Renal cortex interstitium (tissue), 15 donors: ENCODE measurements at places on chromosomes 7 and 10. TPM values are rescaled to one million over a fixed set of nuclear protein-coding genes. Genes with fewer than 3 reads are reported as not detected.

GRCh38 chr10:111125102-111125501, 48.3 kb downstream of the ADRA2A start:
- no peak for DNase-seq

GRCh38 chr10:72821606-72822005, 71.9 kb upstream of the OIT3 start:
- no peak for DNase-seq

DNA sequence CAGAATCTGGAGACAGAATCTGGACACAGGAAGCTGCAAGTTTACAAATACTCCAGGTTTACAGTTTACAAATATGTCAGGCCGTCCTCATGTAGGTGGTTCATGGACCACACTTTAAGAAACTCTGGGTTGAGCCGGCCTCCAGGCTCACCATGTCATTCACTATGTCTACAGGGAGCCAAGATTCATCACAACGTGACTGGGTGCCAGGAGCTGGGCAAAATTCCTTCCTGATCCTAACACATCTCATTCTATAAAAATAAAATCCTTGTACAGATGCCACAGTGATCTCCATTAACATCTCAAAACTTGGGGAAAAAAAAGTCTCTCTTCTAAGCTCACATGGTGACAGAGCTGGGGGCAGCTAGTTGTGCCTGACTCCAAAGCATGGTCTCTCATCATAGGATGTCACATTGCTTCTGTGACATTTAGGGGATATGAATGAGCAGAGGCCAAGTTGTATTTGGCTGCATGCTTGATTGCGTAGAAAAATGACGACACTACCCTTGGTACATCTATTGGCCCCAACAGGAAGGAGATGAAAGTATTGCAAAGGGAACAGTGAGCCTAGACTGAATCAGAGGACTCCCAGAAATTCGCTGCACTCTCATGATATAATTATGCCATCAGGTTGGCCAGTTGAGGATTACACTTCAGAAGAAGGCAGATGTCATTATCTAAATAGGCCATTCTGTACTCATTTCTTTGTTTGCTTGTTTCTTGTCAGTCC, 35.9 kb downstream of the MTURN start:
- DNase-seq: no peak

The LIPK gene
- polyA plus RNA-seq: not detected

DNA sequence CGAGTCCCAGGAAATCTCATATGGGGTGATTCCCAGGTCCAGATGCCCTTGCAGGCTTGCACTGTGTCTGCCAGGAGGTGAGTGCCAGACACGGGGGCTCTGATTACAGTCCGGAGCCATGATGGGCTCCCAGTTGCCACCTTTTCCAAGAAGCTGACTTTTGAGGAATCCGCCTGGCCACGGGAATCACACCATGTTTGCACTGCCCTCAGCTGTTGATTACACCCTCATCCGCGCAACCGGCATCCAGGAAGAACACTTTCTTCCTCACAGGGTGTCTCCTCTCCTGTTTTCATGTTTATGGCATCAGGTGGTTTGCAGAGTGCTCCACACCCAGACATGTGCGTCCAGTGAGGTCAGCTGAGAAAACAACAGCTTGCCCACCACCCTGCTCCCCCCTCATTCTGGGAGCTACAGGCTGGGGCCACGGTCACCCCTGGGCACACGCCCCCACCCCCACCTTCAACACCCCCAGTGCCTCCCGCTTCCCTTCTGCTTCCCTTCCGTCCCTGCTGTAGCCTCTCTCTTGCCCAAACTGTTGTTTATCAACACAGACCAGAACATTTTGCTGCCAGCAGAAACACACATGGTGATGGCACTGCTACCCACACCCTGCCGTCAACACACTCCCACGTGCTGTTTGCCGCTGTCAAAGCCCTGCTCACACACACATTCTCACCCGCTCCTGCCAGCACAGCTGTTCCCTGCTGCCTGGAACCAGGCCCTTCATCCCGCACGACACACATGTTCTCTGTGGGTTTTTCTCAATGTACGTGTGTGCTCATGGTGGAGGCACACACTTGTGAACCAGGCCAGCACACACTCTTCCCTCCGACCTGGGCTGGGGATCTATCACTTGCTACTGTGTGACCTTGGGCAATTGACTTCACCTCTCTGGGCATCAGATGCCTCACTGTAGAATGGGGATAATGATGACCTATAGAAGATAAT, 35.8 kb downstream of the DDIT4 start:
- no peak for DNase-seq

DNA sequence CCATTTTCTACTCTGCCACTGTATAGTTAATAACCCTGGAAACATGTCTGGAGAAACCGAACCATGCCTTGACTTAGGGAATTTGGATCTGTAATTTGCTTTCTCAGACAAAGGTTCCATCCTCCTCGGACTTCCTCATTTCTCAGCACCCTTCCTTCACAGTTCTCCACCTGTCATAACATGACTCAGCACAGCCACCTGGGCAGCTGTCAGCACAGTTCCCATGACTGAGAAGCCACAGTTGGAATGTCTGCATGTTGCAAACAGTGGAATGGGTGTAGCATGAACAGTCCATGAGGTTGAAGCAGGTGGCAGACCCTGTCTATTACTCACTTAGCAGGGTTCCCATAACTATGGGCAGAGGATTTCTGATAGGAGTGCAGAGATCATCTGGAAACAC, 634 bp upstream of the OR9A4 start:
- no peak for DNase-seq

DNA sequence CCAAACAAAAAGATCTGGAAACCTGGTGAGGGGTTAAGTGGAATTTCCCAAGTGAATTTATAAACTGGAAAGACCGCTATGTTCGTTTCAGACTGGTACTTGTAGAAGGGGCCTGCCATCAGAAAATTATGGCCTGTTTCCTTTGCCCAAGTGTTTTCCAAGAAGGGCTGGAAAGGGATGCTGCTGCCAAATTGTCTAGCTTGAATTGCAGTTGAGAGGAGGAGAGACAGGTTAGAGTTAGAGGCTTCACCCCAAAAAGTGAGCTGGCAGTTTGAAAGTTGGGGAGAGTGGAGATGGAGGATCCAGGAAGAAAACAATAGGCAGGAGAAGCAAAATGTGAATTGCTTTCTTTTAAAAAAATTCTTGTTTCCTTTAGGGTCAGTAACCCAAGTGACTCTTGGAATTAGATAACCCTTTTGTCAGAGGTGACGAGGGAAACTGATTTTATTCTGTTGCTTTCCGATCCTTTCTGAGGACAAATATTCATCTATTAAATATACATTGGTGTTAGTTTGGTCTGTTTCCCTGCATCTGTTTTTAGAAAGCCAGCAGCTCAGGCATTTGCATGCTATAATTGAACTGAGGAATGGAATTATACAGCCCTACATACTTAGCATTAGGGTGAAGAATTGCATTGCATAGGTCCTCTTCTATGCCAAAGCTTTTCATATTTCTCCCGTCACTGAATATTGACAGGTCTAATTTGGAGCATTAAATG, 82.5 kb upstream of the PRR15 start:
- DNase-seq: no peak

The CYP2C19 gene
- polyA plus RNA-seq: 0.07 TPM

The CDH23 gene
- polyA plus RNA-seq: 0.78 TPM

DNA sequence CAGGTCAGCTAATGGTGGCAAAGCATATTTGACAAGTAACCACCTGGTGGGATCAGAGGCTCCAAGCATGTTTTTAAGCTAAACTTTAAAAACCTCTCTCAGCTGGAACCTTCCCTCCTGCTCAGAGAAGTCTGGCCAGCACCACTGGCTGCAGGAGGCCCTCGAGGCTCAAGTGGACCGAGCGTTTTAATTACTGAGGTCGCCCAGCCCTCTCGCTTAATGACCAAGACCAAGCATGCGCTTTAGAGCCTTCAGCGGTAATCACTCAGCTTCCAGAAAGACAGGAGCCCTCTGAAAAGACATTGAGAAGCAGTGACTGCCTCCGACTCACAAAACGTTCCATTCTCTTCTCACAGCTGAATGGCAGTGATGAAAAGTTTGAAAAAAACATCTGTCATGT, 383.4 kb upstream of the ADARB2 start:
- no peak for DNase-seq

DNA sequence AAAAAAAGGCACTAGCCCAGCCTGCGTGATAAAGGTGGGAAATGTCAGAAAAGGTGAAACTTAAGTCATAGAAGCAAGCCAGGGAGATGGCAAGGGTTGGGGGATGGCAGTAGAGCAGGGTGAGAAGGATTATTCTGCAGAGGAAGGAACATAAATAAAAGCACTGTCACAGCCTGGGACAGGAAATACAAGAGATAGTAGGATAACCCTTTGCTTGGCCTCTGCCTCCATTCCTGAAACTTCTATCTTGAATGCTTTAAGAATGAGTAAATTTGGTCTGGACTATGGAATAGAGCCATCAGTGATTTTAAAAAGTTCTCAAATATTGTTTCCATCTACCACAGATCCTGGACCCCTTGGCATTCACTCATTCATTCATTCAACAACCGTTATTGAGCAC, 50.0 kb downstream of the ABCC2 start:
- no peak for DNase-seq

DNA sequence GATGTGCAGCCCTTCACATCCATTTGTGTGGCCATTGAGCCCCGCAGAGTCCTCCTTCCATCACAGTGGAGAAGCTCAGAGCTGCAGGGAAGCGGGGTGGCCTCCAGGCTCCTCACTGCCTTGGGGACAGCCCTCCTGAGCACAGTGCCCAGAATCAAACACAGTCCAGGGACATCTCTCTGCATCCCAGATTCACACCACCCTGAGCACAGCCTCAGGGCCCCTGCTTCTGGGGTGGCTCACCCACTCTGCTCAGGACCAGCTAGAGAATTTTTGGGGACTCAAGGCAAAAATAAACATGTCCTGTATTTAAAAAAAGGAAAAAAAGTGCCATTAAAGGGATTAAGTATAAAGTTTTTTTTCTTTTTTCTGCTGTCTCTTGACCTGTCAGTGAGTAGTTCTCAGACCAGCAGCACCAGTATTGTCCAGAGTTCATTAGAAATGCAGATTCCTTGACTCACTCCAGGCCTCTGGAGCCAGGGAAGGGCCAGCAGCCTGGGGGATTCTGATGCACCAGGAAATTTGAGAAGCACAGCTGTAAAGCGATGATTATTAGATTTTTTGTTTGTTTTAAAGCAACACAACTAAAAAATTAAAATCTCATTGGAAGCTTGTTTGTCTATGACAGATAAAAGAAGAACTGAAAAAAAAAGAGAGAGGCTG, 61.6 kb downstream of the ARHGAP22 start:
- DNase-seq: no peak

GRCh38 chr10:98338318-98338717, 70.3 kb upstream of the LOXL4 start:
- no peak for DNase-seq

DNA sequence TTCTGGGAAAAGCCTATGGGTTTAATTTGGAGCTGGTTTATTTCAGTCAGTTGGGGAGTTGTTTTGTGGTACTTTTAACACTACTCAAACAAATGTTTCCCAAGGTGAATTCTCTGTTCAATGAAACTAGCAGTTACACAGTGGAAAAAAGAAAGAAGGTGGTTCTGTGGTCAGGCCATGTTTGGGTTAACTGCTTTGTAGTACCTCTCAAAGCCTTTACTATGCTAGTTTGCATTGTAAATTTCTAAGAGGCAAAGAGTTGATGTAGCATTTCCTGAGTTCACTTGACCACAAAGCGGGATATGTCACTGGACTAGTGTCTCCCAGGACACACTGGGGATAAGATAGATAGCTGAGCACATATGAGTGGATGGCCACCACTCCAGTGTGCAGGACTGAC, 145.4 kb downstream of the KIF20B start:
- DNase-seq: no peak

DNA sequence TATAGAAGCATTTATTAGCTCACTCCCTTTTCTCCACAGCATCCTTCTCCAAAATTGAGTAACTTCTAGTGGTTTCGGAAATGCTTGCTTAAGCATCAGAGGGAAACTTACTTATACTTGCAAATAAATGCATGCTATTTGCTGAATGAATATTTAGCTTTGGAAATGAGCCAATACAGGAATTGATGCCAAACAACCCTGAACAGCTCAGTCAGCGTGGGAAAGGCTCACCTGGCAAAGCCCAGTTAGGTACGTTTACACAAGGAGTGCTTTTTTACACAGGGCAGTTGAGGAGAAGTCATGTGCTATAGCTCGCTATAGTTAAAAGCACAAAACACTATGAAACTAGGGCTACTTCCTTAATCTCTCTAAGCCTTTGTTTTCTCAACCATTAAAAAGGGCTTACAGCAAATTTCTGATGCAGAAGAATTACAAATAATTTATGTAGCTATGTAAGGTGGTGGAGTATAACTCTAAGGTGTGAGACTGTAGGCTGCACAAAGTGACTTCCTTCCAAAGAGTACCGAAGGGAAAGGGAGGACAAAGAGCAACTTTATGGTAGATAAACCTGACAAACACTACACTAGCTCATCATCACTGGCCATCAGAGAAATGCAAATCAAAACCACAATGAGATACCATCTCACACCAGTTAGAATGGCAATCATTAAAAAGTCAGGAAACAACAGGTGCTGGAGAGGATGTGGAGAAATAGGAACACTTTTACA, 498.2 kb downstream of the PHTF2 start:
- no peak for DNase-seq

- no peak for DNase-seq
Observed at GRCh38 chr7:157017149-157017548, 6.7 kb upstream of the MNX1 start.

The CDK1 gene
- polyA plus RNA-seq: 62.0 TPM

DNA sequence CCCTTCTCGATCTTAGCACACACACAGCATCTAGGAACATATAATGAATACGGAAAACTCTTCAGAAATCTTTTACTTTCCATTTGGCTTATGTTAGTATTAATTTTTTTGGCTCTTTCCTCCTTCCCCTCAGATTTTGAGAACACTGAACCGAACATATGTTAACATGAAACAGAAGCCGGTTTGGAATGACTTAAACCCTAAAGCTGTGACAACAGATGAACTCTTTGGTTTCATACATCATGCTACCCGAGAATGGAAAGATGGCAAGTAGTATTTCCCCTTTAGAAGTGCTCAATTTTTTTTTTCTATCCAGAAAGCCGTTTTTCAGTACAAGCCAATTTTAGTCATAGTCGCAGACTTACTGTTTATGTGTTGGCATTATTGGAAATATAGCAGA, 164.7 kb downstream of the DNAH11 start:
- DNase-seq: no peak

The SPDYE2B gene
- 0.89 TPM for polyA plus RNA-seq
